Mesothelial cell of epicardium (in vitro differentiated cells): ENCODE measurements at places on chromosomes 12 and 14.

DNA sequence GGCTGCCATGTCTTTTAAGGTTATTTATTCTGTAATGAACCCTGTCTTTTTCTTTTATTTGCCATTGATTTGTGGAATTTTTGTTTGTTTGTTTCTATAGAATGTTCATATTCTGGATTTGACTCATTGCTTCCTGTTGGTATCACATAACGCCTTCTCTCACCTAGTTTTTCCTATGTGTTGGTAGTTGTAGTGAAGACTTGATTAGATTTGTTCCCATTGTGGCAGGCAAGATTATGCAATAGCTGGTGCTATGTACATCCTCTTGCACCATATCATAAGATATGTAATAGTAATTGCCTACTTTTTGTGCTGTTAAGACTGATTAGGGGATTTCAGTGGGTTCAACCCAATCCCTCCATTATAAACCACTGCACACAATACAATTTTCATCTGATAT is 3.9 kb upstream of the KRT6B start:
- DNase-seq: no peak

GRCh38 chr14:65296402-65296801 is 116.1 kb upstream of the FUT8 start:
- no peak for DNase-seq

DNA sequence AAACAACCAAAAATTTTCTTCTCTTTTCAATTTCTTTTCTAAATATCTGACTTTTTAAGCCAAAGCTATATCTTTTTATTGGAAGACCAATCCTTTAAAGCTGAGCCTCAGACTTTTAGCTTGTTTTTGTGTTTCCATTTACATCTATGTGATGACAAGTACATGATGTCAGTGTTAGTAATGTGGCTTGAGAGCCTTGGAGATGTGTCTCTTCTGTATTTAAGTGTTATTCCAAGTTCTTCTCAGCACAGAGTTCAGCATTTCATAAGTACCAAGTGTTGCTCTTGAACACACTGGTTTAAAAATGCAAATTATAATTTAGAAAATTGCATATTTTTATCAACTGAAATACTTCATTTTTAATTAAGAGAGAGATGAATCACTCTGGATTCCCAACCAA is 948.9 kb upstream of the FLRT2 start:
- no peak for DNase-seq

DNA sequence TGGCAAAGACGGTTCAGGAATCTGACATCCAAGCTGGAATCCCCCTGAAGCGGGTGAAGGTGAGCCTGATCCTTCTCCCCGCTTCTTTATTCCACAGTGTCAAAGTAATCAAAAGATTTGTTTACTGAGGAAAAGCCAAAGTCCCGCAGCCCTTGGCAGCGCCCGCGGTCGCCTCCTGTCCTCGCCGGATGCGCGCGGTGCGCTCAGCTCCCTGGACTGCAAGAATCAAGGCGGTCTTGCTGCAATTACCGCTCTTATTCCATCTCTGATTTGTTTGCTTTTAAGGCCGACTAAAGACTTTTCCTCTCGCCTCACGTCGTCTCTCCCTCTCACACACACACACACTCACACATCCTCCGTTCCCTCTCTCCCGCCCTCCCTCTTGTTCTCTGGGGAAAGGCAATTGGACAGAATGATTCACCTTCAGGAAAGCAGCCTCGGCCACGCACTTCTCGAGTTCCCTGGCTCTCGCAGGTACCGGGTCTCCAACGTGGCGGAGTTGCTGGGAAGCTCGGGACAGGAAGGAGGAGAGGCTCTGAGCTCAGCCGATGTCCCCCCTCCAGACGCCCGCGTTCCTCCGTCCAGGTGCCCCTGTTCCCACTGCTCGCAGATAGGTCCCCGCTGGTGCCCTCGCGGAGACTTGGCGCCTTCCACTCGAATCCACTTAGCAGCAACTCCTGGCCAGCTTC is 68.6 kb upstream of the USP15 start:
- DNase-seq: peak; percentile 39

DNA sequence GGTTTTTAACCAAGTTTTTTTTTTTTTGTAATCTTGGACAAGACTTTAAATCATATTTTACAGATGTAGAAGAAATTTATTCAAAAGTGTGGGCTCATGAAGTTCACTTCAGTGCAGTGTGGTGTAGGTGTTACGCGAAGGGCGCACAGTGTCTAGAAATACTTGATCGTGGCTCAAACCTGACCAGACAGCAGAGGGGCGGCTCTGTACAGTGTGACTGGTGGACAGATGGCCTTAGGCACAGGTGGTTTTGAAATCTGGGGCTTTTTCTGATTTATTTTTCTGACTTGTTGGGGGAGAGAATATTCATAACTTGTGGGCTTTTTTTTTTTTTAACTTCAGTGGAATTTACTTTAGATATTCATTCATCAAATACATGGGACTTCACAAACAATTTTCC is 179.2 kb downstream of the PELI2 start:
- DNase-seq: no peak

GRCh38 chr12:115570069-115570777 is 707.3 kb downstream of the MED13L start:
- DNase-seq: no peak

GRCh38 chr12:11580125-11580751 is 69.2 kb upstream of the ETV6 start:
- no peak for DNase-seq

- no peak for DNase-seq
These were observed 48.9 kb downstream of the NTN4 start for GRCh38 chr12:95741635-95742034.

GRCh38 chr14:72104011-72104613 is 171.9 kb downstream of the RGS6 start:
- peak; percentile 42 for DNase-seq

DNA sequence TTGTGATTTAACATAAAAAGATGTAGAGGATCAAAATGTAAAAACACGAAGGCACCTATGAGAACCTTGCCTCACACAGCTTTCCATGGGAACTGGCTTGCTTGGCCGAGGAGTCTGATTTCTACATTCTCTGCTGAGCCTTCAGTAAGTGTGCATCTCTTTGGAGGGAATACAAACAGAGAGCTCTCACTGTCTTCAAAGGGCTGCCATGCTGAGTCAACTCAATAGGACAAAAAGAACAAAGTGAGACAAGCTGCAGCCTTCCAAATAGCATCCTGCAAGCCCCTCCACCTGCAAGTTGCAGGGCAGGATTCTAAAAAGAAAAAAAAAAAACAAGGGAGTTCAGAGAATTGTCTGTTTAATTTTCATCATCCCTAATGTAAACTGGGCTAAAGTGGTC is 411.9 kb downstream of the NELL2 start:
- no peak for DNase-seq

DNA sequence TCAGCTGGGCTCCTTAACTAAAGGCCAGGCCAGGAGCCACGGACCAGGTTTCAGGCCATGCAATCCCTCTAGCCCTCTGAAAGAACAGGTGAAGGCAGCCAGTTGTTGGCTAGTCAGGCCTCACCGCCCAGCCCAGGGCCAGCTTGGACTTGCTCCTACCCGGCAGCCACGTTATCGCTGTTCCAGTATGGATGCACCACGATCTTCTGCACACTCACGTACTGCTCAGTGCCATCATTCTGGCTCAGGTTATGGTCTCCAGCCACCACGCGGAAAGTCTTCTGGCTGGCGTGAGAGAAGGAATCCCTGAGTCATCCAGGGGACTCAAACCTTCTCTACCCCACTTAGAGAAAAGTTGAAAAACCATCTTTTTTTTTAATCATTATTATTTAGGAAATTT is 4.1 kb downstream of the CELA1 start:
- no peak for DNase-seq

GRCh38 chr12:26867080-26867479 is 34.1 kb upstream of the ITPR2 start:
- no peak for DNase-seq

DNA sequence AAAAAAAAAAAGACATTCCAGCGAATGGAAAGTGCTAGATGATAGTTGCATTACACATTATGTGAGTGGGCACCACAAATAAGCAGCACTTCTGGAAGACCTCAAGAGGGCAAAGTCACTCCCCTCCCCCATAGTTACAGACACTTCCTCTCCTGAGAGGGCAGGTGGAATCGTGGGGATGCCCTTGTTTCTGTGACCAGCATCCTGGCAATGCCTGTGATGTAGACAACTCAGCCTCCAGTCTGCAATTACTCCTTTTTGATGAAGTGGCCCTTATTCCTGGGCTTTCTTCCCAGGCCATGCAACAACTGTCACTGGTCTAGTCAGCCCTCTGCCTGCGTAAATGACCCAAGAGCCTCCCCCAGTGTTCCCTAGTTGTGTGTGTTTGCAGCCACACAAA is 104.8 kb downstream of the VRK1 start:
- DNase-seq: no peak

DNA sequence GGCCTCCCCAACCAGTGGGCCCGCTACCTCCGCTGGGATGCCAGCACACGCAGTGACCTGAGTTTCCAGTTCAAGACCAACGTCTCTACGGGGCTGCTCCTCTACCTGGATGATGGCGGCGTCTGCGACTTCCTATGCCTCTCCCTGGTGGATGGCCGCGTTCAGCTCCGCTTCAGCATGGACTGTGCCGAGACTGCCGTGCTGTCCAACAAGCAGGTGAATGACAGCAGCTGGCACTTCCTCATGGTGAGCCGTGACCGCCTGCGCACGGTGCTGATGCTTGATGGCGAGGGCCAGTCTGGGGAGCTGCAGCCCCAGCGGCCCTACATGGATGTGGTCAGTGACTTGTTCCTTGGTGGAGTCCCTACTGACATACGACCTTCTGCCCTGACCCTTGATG is 73.0 kb downstream of the NRXN3 start:
- DNase-seq: no peak

GRCh38 chr14:35571598-35571997 is 37.6 kb downstream of the INSM2 start:
- DNase-seq: no peak

DNA sequence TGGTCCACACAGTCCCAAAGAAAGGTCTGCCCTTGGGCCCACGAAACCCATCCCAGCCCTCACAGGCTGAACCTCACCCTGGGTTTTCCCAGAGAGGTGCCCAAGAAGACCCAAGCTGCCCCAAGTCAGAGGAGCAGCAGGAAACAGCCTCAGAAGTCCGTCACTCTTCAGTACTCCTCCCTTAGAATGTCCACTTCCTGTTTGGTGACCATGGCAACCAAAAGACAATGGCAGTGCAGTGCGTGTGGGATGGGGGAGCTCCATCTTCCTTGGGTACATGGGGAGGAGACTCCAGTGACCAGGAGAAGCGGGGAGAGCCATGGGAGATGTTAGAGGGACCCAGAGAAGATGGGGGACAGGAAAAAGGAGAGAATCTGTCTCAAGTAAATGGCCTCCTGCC is 11.3 kb downstream of the SELPLG start:
- DNase-seq: no peak

- DNase-seq: peak; percentile 41
These were observed 310.0 kb upstream of the DDHD1 start for GRCh38 chr14:53462931-53463778.

DNA sequence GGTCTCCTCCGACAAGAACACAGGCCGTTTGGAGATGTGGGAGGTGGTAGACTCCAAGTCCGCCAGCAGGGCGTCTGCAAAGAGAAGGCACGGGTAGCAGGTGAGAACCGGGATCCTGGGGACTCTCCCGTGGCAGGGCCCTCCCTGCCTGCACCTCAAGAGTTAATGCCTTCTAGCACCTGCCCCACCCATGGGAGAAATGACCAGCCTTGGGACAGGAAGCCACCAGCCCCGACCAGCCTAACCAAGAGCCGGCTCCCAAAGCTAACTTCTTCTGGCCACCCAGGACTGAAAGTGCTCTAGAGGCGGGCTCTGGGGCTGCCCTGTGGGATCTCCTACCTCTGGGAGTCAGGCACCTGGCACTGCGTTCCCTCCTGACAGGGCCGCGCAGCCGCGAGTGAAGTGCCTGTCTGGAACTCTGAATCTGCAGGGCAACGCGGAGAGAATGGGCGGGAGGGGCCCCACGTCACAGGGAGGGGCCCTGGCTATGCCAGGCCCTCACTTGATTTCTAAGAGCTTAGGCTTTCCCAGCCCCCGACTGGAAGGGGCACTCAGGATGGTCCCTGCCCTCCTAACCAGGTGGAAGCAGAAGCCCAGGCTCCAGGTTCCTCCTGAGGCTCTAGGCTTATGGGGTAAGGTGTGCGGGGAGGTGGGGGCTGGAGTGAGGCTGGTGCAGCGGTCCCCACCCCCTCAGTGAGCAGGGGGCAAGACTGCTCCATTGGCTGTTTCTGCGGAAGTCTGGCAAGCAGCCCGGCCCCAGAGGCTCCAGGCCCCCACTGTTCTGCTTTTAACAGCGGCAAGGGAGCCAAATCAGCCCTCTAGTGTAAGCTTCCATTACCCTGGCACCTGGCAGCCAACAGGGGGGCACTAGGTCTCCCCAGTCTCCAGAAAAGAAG is 23.6 kb upstream of the RPLP0 start:
- no peak for DNase-seq

DNA sequence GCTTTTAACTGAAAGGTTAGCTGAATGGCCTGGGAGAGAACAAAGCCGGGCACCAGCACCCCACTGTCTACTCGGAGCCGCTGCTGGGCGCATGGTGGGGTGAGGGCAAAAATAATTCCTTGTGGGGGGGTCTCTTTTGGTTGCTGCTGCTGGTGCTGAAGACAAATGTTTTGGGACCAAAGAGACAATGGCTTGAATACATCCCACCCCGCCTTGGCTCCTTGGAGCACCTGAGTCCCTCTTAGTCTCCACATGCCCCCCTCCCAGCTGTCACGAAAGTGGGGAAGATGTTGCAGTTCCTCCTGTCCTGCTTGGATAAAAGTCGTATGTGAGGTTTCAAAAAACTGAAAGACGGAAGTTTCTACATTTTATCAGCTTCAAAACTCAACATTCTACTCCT is 85.0 kb downstream of the PIWIL1 start:
- DNase-seq: no peak

- no peak for DNase-seq
These were observed 192.8 kb upstream of the RGS6 start for GRCh38 chr14:71739273-71739990.

- DNase-seq: no peak
These were observed 3.5 kb upstream of the P2RX7 start for GRCh38 chr12:121128908-121129810.

DNA sequence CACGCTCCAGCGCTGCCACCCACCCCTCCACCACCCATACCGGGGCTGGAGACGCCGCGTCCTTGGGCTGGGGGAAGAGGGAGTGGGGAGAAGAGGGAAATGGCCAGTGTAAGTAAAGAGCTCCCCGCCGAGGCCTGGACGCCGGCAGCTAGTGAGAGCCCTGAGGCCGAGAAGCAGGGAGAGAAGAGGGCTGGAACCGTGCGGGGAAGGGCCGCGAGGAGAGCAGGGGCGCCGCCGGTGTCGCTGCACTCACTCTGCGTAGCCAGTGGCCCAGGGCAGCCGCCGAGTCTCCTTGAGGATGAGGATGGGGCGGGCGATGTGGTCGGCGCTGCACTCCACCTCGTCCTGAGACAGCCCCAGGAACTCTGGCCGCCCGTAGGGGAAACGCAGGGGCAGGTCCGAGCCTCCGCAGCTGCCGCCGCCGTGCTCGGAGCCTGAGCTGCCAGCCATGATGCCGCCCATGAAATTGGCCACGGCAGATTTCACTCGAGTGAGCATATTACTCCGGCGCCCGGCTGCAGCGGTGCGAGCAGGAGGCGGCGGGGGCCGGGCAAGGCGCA is 631 bp downstream of the PPM1H start:
- no peak for DNase-seq

- no peak for DNase-seq
These were observed 5.6 kb downstream of the RBP5 start for GRCh38 chr12:7122811-7123769.
